Activated T-helper 2 cell treated with anti-CD3 and anti-CD28 coated beads, Interferon-gamma antibody, Interleukin-2, Interleukin-4, amounts not matched to agents 10 μg/mL and 5 μg/mL and 100 μg/mL, durations not matched to agents 14 hours and 24 hours and 36 hours (primary cell): ENCODE measurements at places on chromosomes 1 and 21. TPM values are rescaled to one million over a fixed set of nuclear protein-coding genes. Genes with fewer than 3 reads are reported as not detected.

DNA sequence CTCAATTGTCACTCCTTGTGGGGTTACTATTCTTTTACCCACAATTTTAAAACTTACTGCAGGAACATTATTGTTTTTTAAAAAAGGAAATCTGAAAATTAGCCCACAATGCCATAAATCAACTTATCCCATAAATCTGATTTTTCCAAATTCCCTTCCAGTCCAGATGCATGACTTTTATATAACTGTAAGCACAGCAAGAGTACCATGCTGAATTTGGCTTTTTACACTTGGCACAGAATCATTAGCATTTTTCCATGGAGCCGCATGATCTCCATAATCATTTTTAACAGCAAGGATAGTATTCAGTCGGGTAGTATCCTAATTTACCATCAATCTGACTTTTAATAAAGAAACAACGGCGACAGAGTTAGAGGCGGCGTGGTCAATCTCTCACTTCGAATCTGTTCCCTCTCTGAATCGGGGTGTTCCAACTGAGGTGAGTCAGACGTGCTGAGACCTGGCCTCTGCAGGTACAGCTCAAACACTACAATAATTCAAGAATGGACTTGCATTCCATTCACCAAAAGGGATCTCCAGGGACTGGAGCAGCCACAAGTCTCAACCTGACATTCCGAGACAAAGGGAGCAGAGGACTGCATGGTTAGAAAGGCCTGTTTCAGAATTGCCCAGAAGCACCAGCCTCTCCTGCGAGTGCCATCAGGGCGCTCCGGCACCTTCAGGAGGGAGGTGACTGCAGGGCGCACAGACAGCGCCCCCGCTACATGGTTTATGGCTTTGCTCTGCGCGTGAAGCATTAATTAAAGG lies 48.9 kb downstream of the SLC66A1 start:
- no peak overlapping the region for H3K4me3 ChIP-seq
- H3K36me3 ChIP-seq, result peaks cover 30% of the 10 kb centered on the region
- no peak overlapping the region for H3K27ac ChIP-seq
- no peaks in the 10 kb centered on the region for H3K27me3 ChIP-seq

DNA sequence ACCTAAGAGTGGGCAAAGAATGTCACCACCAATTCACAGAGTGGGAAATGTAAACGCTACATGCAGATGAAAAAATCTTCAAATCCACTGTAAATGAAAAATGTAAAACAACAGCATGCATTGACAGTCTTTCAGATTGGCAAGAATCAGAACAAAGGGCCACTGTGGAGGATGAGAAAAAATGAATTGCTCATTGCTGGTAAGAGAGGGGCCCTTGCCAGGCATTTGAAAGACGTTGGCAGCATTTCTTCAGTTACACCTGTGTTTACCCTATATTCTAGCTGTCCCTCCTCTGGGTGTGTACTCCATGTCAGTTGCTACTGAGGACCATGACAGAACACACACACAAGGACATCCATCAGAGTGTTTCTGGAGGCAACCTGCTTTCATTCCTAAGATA lies 25.8 kb upstream of the AADACL3 start:
- H3K36me3 ChIP-seq, result no peaks in the 10 kb centered on the region
- no peak overlapping the region for H3K27ac ChIP-seq
- no peak overlapping the region for H3K4me3 ChIP-seq
- H3K4me1 ChIP-seq, result no peaks in the 10 kb centered on the region

DNA sequence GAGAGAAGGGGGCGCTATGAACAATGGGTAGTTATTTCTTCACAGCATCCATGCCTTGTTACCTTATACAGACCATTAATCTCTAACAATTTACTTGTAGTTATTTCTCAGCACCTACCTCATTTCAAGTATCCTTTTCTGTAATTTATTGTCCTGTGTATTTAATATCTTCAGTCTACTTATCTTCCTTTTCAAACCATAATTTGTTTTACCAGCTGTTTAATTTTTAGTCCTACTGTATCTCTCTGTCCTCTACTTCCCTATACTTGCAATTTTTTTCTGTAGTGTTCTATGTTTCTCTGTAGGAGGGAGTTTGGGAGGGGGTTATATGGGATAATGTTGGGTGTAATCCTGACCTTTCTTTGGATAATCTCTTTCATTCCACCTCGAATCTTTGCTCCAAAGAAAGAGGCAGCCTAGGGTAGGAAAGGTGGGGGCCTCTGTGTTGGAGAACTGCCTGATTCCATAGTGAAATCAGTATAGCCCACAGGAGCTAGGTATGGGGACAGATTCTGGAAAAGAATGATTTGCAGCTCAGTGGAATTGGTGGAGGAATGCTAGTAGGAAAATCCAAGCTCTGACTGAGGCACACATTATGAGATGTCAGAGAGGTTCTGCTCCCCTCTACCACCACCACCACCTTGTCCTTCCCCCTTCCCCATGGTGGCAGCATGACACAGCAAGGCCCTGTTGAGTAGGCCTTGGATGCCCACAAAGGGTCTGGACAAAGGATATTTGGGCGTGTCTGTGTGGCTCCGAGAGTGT lies 642 bp downstream of the MLLT11 start:
- no peak for DNase-seq
- H3K27me3 ChIP-seq, result no peaks in the 10 kb centered on the region

GRCh38 chr1:118264343-118264742 lies 79.3 kb upstream of the SPAG17 start:
- H3K27me3 ChIP-seq, result no peaks in the 10 kb centered on the region
- H3K4me3 ChIP-seq, result no peak overlapping the region
- DNase-seq, result no peak
- H3K36me3 ChIP-seq, result no peaks in the 10 kb centered on the region
- no peaks in the 10 kb centered on the region for H3K4me1 ChIP-seq

GRCh38 chr1:193545171-193545570 lies 358.8 kb upstream of the B3GALT2 start:
- H3K27ac ChIP-seq, result no peak overlapping the region
- H3K36me3 ChIP-seq, result peaks cover 29% of the 10 kb centered on the region
- no peaks in the 10 kb centered on the region for H3K27me3 ChIP-seq
- no peak overlapping the region for H3K4me3 ChIP-seq

DNA sequence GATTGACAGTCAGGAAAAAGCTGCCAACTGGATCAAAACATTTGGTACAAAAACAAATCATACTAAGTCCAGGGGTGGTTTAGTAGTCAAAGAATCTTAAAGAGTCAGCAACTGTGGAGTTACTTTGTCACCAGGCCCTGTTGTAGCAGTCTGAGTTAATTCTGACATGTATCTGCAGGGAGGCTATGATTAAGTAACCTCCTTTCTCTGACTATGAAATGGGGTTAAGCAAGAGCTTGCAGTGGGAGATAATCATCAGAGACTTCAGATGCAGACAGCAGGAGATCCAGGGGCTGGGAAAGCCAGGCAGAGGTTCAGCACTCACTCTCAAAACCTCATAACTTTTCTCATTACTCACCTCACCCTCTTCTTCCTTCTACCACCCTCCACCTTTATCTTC lies 99.2 kb upstream of the BTG3 start:
- H3K4me1 ChIP-seq, result peaks cover 28% of the 10 kb centered on the region
- DNase-seq, result no peak
- no peak overlapping the region for H3K27ac ChIP-seq
- H3K36me3 ChIP-seq, result peaks cover 3% of the 10 kb centered on the region
- no peaks in the 10 kb centered on the region for H3K27me3 ChIP-seq

DNA sequence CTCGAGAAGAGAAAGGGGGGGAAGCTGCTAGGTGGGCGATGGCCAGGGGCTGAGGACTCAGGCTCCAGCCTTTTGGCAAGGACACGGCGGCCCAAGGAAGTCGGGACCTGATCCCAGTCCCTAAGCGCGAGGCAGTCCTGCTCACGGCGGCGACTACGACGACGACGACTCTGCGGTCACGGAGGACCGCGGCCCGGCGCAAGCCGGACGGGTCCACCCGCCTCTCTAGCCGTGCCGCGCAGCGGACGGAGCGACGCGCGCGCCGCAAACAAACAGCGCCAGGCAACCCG lies 401 bp downstream of the WNT9A start:
- DNase-seq, result no peak
- peak overlapping the region; percentile 45 for H3K4me3 ChIP-seq
- H3K36me3 ChIP-seq, result no peaks in the 10 kb centered on the region
- H3K4me1 ChIP-seq, result peaks cover 3% of the 10 kb centered on the region
- H3K27ac ChIP-seq, result no peak overlapping the region
- H3K27me3 ChIP-seq, result peaks cover 27% of the 10 kb centered on the region

DNA sequence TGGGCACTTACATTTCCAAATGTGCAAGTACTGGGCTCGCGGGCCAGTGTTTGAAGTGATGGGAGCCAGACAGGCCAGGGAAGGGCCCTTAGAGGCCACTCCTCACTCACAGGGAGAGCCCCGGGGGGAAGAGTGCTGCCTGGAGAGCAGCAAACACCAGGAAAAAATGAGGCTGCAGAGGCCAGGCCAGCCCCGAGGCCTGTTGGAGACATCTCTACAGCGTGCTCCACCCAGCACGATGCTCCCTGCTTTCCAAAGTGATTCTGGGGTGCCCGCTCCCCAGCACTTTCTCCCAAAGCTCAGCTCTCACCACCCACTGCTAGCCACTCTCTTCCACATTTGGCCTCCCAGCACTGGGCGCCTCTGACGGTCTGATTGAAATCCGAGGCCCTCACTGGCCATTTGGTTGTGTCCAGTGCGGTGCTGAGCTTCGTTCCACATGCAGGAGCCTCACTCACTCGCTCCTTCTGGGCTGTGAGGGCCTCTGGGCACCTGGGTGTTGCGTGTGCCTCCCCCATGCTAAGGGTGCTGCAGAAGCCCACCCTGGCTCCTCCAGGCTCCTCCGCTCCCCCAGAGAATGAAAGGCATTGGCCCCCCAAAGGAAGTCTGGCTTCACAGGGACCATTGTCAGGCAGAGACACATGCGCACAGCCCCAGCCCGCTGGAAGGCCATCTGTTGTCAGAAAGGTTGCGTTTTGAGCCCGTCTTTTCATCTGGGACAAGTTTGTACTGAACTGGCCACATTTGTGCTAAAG lies 385.4 kb upstream of the VAMP3 start:
- H3K4me3 ChIP-seq, result no peak overlapping the region
- no peaks in the 10 kb centered on the region for H3K36me3 ChIP-seq
- no peaks in the 10 kb centered on the region for H3K4me1 ChIP-seq
- H3K27me3 ChIP-seq, result no peaks in the 10 kb centered on the region

DNA sequence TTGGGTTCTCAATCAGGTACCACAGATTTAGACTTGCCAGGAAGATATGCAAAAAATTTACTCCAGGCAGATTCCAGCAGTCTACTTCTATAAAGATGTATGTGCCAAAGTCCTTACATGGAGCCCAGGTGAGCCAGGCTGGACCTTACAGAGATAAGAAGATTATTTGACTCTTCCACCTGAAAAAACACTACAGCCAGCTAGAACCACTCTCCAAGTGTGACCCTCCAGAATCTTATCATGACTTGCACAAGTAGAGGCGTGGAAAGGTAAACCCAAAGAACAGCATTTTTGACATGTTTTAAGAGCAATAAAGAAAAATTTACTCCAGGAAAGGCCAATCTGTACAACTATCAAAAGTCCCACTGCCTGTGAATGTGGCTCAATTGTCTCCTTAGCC lies 146.8 kb upstream of the DPT start:
- no peaks in the 10 kb centered on the region for H3K36me3 ChIP-seq
- no peak overlapping the region for H3K27ac ChIP-seq
- H3K4me1 ChIP-seq, result peaks cover 2% of the 10 kb centered on the region
- H3K4me3 ChIP-seq, result no peak overlapping the region

GRCh38 chr1:97797403-97798183 lies 123.2 kb downstream of the DPYD start:
- no peak overlapping the region for H3K27ac ChIP-seq
- H3K4me3 ChIP-seq, result no peak overlapping the region
- no peaks in the 10 kb centered on the region for H3K27me3 ChIP-seq
- no peaks in the 10 kb centered on the region for H3K36me3 ChIP-seq

DNA sequence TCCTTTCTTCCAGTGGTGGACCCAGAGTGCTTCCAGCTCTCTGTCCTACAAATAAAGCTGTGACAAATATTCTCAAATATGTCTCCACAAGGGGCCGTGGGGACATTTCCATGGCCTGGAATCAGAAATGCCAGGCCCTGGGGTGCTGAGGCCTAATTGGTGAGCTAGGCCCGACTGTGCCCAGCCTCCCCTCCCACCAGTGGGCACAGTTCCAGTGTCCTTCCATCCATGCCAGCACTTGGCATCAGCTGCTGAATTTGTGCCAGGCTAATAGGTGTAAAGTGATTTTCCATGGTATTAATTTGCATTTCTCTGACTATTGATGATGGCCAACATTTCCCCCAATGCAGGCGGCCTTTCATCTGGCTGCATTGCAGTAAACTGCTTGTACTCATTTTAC lies 48.5 kb upstream of the B3GALT5 start:
- no peak overlapping the region for H3K4me3 ChIP-seq
- no peaks in the 10 kb centered on the region for H3K27me3 ChIP-seq
- no peak for DNase-seq
- no peak overlapping the region for H3K27ac ChIP-seq

- H3K4me3 ChIP-seq, result no peak overlapping the region
- no peak for DNase-seq
- peaks cover 19% of the 10 kb centered on the region for H3K27me3 ChIP-seq
- H3K36me3 ChIP-seq, result no peaks in the 10 kb centered on the region
Observed at GRCh38 chr1:204211046-204211445, 2.7 kb downstream of the GOLT1A start.

DNA sequence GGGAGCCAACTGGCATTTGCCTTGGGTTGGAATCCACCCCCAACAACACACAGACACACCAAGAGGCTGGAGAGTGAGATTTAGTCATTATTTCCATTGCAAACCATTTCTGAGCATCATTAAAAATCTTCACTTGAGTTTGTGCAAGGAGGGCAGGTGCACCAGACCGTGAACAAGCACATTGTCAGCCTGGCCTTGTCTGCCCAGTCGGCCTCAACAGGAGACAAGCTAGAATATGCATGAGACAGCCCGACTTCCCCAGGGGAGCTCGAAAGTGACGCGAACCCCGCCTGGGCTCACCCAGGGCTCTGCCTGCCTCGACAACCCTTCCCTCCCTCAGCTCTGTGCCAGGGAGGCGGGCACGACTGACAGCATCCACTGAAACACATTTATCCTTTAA lies 15.4 kb upstream of the GUCA2B start:
- no peaks in the 10 kb centered on the region for H3K4me1 ChIP-seq
- peaks cover 7% of the 10 kb centered on the region for H3K27me3 ChIP-seq
- no peak for DNase-seq
- no peak overlapping the region for H3K4me3 ChIP-seq
- no peak overlapping the region for H3K27ac ChIP-seq

DNA sequence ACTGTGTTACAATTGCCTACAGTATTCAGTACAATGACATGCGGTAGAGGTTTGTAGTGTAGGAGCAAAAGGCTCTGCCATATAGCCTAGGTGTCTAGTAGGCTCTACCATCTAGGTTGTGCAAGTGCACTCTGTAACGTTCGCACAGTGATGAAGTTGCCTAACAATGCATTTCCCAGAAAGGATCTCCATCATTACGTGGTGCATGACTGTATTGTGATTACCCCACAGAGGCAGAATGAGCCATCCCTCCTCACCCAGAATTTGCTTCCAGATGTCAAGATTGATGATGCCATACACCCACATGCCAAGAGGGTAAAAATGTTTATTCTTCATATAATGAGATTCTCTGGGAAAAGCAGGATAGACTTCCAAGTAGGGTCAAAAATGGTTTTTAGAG lies 199.3 kb upstream of the CTTNBP2NL start:
- H3K4me1 ChIP-seq, result no peaks in the 10 kb centered on the region
- no peaks in the 10 kb centered on the region for H3K36me3 ChIP-seq
- no peaks in the 10 kb centered on the region for H3K27me3 ChIP-seq
- H3K4me3 ChIP-seq, result no peak overlapping the region
- DNase-seq, result no peak

Gene OR2L8
- 0.21 TPM in 2 replicates for total RNA-seq

Gene C1orf116
- not detected in 2 replicates for total RNA-seq

Gene SNAP47
- total RNA-seq, result 28.4 and 29.3 TPM in 2 replicates

Gene PCBP3
- total RNA-seq, result 6.9 and 8.2 TPM in 2 replicates

Gene CFAP107
- total RNA-seq, result not detected in 2 replicates

Gene CD1D
- not detected in 2 replicates for total RNA-seq

Gene EPHA2
- not detected in 2 replicates for total RNA-seq

Gene GREM2
- not detected in 2 replicates for total RNA-seq

Gene DMBX1
- not detected in 2 replicates for total RNA-seq

Gene NEK7
- total RNA-seq, result 105 and 118 TPM in 2 replicates

Gene MEAF6
- total RNA-seq, result 87.9 and 93.0 TPM in 2 replicates

Gene CD34
- total RNA-seq, result not detected in 2 replicates

Gene WLS
- not detected in 2 replicates for total RNA-seq
